ENCODE measurements at places on chromosomes 12 and 14.
A peak's percentile ranks its signal among the peaks of the same experiment; 100 is the strongest.

GRCh38 chr12:943051-943450 is 6.4 kb downstream of the RAD52 start:
- H3K27me3 ChIP-seq = no peaks in the 10 kb centered on the region
- no peak for DNase-seq
- peaks cover 3% of the 10 kb centered on the region for H3K4me1 ChIP-seq
- H3K36me3 ChIP-seq = no peaks in the 10 kb centered on the region

- no peaks in the 10 kb centered on the region for H3K27me3 ChIP-seq
- H3K36me3 ChIP-seq = no peaks in the 10 kb centered on the region
- no peak overlapping the region for H3K4me3 ChIP-seq
- no peak for DNase-seq
- H3K27ac ChIP-seq = peak overlapping the region; percentile 50
Observed at GRCh38 chr14:54189333-54189732, 207.5 kb upstream of the CDKN3 start.

GRCh38 chr12:46554460-46554859 is 181.9 kb upstream of the SLC38A2 start:
- H3K27me3 ChIP-seq = no peaks in the 10 kb centered on the region
- H3K4me1 ChIP-seq = peaks cover 10% of the 10 kb centered on the region
- H3K27ac ChIP-seq = peak overlapping the region; percentile 74
- DNase-seq = no peak
- no peak overlapping the region for H3K4me3 ChIP-seq

DNA sequence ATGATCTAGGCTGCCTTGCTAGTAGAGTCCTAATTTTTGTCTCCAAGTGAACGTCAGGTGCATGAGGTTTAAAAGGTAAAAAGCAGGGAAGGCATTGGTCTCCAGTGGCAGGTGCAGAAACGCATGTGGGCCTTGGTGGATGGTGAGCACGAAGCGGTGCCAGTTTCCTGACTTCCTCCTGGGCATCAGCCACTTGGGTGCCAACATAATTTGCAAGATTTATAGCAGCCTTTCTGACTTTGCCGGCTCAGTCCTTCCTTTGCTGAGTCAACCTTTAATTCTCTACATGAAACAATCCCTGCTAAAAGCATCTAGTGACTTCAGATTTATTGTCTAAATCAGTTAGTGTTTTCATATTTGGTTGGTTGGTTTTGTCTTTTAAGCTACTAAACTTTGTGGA is 355.7 kb upstream of the TMEM132C start:
- H3K4me1 ChIP-seq = peaks cover 5% of the 10 kb centered on the region
- DNase-seq = no peak
- H3K27me3 ChIP-seq = no peaks in the 10 kb centered on the region
- H3K27ac ChIP-seq = no peak overlapping the region
- no peak overlapping the region for H3K4me3 ChIP-seq

DNA sequence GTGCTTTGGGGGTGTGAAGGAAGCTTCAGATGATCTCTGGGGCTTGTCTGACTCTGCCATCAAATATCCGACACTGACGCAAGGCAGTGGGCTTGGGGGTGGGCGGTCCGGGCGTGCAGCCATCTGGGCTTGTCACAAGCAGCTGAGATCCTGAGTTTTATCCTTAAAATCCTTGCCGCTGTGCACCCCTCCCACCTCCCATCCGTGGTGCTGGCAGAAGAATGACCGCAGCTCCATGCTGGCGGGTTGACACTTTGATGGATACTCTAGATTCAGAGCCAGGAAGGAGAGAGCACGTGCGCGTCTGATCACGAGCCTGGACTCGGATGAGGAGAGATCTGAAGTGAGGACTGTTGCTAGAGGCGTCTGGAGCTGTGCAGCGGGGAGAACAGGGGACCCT is 3.0 kb downstream of the ZFYVE21 start:
- H3K4me3 ChIP-seq = no peak overlapping the region
- no peaks in the 10 kb centered on the region for H3K36me3 ChIP-seq
- H3K4me1 ChIP-seq = peaks cover 23% of the 10 kb centered on the region
- H3K27ac ChIP-seq = no peak overlapping the region
- H3K27me3 ChIP-seq = no peaks in the 10 kb centered on the region
- DNase-seq = no peak

DNA sequence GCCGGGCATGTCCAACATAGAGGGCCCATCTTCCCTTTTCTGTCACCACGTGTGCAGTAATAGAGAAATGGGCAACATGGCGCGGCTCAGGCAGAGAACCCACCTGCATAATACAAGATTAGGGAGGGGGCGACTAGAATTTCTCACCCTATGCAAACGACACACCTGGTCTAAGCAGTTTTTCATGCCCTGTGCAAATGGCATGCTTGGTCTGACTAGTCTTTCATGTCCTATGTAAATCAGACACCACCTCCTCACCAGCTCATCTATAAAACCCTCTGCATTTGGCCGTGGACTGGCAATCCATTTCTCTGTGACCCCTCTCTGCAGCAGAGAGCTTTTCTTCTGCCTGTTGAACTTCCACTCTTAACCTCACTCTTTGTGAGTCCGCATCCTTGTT is 180.2 kb upstream of the PZP start:
- H3K27me3 ChIP-seq = no peaks in the 10 kb centered on the region
- H3K4me3 ChIP-seq = no peak overlapping the region
- no peak for DNase-seq
- H3K36me3 ChIP-seq = no peaks in the 10 kb centered on the region

DNA sequence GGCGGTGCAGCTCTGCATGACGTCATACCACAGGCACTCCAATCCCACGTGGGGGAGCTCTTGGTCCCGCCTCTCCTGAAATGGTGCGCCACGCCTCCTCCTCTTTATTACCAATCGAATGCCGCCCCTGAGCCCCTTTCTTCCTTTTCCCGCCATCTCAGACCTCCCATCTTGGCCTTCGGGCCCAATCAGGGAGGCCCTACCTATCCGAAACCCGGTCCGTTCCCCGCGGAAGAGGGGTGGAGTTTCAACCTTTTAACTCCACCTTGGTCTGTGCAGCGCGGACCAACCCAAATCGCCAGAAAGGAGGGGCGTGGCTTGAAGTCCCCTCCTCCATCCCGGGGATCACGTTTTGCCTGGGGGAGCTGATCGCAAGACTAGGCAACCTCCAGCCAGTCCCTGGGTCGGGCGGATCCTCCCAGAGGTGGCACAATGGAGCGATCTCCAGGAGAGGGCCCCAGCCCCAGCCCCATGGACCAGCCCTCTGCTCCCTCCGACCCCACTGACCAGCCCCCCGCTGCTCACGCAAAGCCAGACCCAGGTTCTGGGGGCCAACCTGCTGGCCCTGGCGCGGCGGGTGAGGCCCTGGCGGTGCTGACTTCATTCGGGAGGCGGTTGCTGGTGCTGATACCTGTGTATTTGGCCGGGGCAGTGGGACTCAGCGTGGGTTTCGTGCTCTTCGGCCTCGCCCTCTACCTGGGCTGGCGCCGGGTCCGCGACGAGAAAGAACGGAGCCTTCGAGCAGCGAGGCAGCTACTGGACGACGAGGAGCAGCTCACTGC is at the start of gene ESYT1:
ESYT1 (plus strand) TSS at position 380 of the 782 bp plus-strand sequence; CDS start at position 433, 53 bp downstream.
- H3K4me1 ChIP-seq = peaks cover 11% of the 10 kb centered on the region
- peak within 1 kb of the TSS; percentile 78 for H3K27ac ChIP-seq
- DNase-seq = peak; percentile 99
- H3K4me3 ChIP-seq = peak within 1 kb of the TSS; percentile 38
- H3K27me3 ChIP-seq = no peaks in the 10 kb centered on the region
- H3K36me3 ChIP-seq = no peaks in the 10 kb centered on the region

DNA sequence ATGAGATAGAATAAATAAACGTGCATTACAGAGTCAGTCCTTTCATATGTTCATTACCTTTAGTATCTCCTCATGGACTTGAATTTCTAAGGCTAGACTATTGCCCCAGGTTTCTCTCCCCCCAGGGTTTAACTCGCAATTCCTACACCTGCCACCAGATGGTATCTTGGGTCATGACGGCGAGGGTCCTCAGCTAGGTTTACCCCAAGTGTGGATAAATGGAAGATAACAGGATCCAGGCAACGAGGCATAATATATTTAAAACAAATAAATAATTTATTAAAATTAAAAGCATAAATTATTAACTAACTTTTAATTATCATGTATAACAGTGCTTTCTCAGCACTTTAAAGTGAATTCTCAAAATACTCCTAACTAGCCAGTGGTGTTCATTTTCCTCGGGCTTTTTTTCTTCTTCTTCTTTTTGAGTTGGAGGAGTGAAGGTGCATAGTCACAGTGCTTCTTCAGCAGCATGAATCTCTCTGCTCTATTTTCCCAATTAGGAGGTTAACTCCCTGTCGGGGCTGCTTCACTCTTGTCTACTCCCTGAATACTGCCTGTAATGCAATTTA is 243.5 kb upstream of the CAND1 start:
- peak; percentile 25 for DNase-seq
- no peaks in the 10 kb centered on the region for H3K27me3 ChIP-seq
- no peak overlapping the region for H3K27ac ChIP-seq
- H3K4me3 ChIP-seq = no peak overlapping the region

DNA sequence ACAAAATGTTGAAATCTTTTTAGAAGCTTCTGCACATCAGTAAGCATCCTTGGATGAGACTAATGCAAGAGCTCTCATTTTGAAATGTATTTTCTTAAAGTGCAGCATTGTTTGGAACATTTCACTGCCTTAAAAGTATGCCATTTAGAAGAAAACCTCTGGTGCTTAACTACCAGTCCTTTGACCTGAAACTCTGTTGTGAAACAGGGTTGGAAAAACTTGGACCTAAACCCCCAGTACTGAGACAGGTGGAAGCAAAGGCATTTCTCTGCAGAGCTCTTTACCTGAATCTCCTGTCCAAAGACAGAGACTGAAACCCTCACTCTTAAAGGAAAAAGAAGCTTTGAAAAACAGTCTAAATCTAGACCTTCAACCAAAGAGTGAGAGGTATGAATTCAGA is 207.2 kb downstream of the NUBPL start:
- no peak for DNase-seq
- no peak overlapping the region for H3K27ac ChIP-seq
- H3K27me3 ChIP-seq = no peaks in the 10 kb centered on the region
- H3K36me3 ChIP-seq = no peaks in the 10 kb centered on the region

GRCh38 chr12:50953047-50953446 is 703 bp downstream of the HIGD1C start:
- no peak overlapping the region for H3K4me3 ChIP-seq
- no peaks in the 10 kb centered on the region for H3K36me3 ChIP-seq
- no peaks in the 10 kb centered on the region for H3K4me1 ChIP-seq
- H3K27me3 ChIP-seq = no peaks in the 10 kb centered on the region
- DNase-seq = no peak

GRCh38 chr12:75881920-75882319 is 149.7 kb downstream of the PHLDA1 start:
- H3K27me3 ChIP-seq = no peaks in the 10 kb centered on the region
- no peak overlapping the region for H3K27ac ChIP-seq
- no peaks in the 10 kb centered on the region for H3K36me3 ChIP-seq
- no peak overlapping the region for H3K4me3 ChIP-seq
- peaks cover 21% of the 10 kb centered on the region for H3K4me1 ChIP-seq

GRCh38 chr12:58186914-58187313 is 245.5 kb downstream of the ATP23 start:
- H3K27me3 ChIP-seq = no peaks in the 10 kb centered on the region
- H3K36me3 ChIP-seq = no peaks in the 10 kb centered on the region
- no peak for DNase-seq
- H3K27ac ChIP-seq = no peak overlapping the region
- H3K4me3 ChIP-seq = no peak overlapping the region

- H3K27ac ChIP-seq = no peak overlapping the region
- H3K4me1 ChIP-seq = peaks cover 11% of the 10 kb centered on the region
- H3K27me3 ChIP-seq = no peaks in the 10 kb centered on the region
- no peaks in the 10 kb centered on the region for H3K36me3 ChIP-seq
Observed at GRCh38 chr12:91271185-91271584, 88.6 kb upstream of the DCN start.

GRCh38 chr12:8687846-8688601 is 9.8 kb upstream of the RIMKLB start:
- peak overlapping the region; percentile 77 for H3K27ac ChIP-seq
- H3K4me1 ChIP-seq = peaks cover 24% of the 10 kb centered on the region
- H3K27me3 ChIP-seq = no peaks in the 10 kb centered on the region
- DNase-seq = peak; percentile 81

- H3K4me3 ChIP-seq = no peak overlapping the region
- no peaks in the 10 kb centered on the region for H3K27me3 ChIP-seq
- H3K36me3 ChIP-seq = no peaks in the 10 kb centered on the region
Observed at GRCh38 chr14:91929700-91930099, 17.8 kb downstream of the FBLN5 start.

GRCh38 chr12:103901518-103902173 is 28.6 kb upstream of the HSP90B1 start:
- no peaks in the 10 kb centered on the region for H3K36me3 ChIP-seq
- DNase-seq = no peak
- no peaks in the 10 kb centered on the region for H3K27me3 ChIP-seq

- H3K27ac ChIP-seq = peak overlapping the region; percentile 18
- H3K4me3 ChIP-seq = no peak overlapping the region
- H3K27me3 ChIP-seq = no peaks in the 10 kb centered on the region
- H3K36me3 ChIP-seq = no peaks in the 10 kb centered on the region
Observed at GRCh38 chr12:121992059-121992879, 29.4 kb upstream of the BCL7A start.

GRCh38 chr12:131466306-131466705 is 244.6 kb upstream of the SFSWAP start:
- no peaks in the 10 kb centered on the region for H3K4me1 ChIP-seq
- no peak for DNase-seq
- no peak overlapping the region for H3K27ac ChIP-seq
- no peaks in the 10 kb centered on the region for H3K27me3 ChIP-seq

DNA sequence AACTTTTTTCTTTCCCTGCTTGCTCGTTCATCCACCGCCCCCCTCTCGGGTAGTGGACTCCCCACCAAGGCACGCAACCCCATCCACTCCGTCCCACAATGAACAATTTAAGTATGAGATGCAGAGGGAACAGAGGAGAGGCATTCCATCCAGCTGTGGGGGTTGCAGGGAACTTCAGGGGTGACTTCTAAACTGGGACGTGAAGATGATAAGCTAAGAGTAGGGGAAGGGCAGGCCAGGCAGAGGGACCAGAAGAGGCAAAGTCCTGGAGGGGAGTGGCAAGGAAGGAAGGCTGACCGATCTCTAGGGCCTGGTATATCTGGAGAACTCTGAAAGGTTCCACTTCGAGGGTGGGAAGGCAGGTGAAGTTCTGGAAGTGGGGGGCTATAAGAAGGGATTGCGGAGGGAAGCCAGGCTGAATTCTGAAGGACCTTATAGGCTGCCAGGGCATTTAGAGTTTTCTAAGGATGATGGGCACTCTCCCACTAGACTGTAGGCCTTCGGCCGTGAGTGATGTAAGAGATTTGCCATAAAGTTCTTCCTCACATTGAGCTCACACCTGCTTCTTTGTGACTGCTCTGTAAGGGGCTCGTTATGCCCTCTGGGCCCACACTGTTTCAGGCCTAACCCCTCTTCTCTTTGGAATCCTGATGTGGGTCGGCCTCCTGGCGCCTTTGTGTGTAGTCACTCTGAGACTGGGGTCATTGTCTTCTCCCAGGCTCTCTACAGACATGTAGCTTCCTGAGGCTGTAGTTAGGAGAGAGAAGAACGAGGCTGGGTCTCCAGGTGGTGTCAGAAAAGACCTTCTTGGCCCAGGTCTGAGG is 12.1 kb downstream of the NFATC4 start:
- H3K27ac ChIP-seq = no peak overlapping the region
- no peaks in the 10 kb centered on the region for H3K36me3 ChIP-seq
- no peak for DNase-seq
- H3K27me3 ChIP-seq = no peaks in the 10 kb centered on the region
- no peak overlapping the region for H3K4me3 ChIP-seq
